Chondrocyte (in vitro differentiated cells): ENCODE measurements at places on chromosomes 1 and 21.
A peak's percentile ranks its signal among the peaks of the same experiment; 100 is the strongest.

- peak; percentile 93 for DNase-seq
Measured at GRCh38 chr1:211579440-211580302, 710 bp upstream of the SLC30A1 start.

GRCh38 chr1:15958793-15959192 lies 17.1 kb downstream of the ZBTB17 start:
- DNase-seq, result no peak

GRCh38 chr1:109248444-109248796 lies 919 bp upstream of the CELSR2 start:
- DNase-seq, result peak; percentile 57

GRCh38 chr1:84598846-84599741 lies 24.9 kb upstream of the CTBS start:
- no peak for DNase-seq

- DNase-seq, result no peak
Measured at GRCh38 chr1:40389322-40389803, 15.8 kb downstream of the SMAP2 start.

DNA sequence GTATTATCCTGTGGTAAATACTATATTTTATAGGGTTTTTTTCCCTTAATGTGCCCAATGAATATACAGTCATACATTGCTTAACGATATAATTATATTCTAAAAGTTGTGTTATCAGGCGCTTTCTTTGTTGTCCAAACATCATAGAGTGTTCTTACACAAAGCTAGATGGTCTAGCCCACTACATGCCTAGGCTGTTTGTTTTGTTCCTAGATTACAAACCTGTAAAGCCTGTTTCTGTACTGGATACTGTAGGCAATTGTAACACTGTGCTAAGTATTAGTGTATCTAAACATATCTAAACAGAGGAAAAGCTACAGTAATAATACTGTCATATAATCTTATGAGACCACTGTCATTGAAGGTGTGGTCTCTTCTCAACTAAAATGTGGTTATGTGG lies 242.6 kb upstream of the C1orf105 start:
- DNase-seq, result no peak

DNA sequence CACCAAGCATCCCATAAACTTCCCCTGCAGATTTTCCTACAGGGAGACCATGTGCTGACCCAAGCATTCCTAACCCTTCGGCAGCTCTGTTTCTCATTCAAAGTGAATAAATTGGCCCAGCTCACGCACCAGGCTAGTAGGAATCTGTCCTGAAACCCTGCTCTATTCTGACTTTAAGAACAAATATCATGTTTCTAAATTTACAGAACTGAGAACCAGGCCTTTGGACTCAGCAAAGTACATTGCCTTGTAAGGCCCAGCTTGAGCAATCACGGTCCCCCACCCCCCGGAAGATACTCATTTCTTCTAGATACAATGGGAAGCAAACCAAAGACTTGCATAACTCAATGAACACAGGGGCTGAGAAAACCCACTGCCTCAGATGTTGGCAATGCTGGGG lies 160.1 kb upstream of the NFIA start:
- no peak for DNase-seq

GRCh38 chr1:20699558-20699957 lies 18.2 kb downstream of the KIF17 start:
- no peak for DNase-seq

DNA sequence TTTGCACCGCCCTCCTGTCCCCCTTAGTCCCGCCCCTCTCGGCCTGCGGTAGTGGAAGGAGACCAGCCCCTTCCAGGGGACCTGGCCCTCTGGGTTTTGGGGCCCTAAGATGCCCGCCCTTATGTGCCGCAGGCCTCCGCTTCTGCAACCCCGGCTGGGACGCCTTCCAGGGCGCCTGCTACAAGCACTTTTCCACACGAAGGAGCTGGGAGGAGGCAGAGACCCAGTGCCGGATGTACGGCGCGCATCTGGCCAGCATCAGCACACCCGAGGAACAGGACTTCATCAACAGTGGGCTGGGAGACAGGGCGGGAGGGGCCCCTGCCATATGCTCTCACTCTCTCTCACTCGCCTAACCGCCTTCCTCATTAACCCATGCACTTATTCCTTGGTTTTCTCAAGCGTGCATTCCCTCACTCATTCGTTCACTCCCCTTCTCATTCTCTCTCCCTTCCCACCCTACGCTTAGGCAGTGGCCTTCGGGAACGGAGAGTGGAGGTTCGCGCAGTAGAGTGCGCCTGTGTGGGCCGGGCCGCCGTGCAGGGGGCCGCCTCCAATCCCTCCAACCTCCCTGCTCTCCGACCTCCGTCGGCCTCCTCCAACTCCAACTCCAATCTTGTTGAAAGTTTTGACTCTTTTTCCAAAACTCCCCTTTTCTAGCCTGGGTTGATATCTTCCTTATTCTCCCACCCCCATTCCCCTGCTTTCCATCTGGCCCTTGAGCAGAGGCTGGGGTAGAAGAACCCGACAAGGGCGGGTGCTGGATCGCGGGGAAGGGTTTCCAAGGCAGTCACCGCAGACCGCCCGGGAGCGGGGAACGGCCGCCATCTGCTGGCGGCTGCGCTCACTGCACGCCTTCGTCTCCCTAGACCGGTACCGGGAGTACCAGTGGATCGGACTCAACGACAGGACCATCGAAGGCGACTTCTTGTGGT lies 15.2 kb downstream of the BCAN start:
- no peak for DNase-seq

DNA sequence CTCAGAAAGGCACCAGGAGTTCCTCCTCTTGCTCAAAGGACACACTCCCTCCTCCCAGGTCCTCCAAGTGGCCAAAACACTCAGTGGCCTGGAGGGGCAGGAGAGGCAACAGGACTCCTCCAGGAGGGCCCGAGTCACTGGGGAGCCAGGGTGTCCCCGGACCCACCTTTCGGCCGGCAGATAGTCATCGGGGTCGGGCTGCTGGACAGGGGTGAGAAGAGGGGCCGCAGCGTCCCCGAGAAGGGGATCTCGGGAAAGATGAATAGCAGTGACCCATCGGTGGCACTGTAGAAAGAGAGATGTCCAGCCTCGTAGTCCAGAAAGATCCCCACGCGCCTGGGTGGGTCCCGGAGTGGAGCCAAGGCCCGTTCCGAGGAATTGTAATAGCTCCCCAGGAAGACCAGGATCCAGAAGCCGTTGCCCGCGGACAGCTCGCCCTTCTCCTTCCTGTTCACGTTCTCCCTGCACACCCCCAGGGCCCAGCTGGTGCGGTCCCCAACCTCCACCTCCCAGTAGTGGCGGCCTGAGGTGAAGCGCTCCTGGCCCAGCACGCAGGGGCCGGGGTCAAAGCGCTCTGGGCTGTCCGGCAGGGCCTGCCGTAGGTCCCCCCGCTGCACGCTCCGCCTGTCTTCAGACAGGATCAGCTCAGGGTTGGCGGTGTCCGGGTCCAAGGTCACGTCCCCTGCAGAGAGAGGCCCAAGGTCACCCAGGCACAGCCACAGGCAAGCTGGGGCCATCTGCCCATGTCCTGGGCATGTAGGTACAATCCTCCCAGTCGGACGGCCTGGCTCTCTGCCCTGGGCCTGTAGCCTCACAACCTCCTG lies 11.9 kb downstream of the TRIM11 start:
- DNase-seq, result peak; percentile 84

- DNase-seq, result no peak
Measured at GRCh38 chr1:56429288-56429687, 150.1 kb downstream of the PLPP3 start.

GRCh38 chr1:50109647-50110075 lies 941 bp downstream of the ELAVL4 start:
- no peak for DNase-seq

- no peak for DNase-seq
Measured at GRCh38 chr21:16974060-16974459, 538.8 kb upstream of the CXADR start.

DNA sequence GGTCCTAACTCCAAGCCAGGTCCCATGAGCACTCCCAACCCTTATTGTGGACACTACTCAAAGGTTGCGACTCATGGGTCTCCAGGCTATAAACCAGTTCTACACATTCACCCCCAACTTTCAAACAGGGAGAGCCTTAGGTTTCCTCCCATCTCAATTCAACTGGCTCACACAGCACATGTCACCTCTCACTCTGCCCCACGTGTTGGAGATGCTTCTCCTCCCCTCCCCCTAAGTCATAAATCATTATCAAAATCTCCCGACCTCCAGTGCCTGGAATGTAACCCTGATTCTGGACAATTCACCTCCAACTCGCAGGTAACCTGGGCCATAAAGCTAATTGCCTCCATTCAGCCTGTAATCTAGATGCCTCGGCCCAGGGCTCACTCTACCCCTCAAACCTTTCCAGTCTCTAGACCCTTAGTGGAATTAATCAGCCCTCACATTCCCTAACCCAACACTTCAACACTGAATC lies 595 bp downstream of the AK2 start:
- no peak for DNase-seq

DNA sequence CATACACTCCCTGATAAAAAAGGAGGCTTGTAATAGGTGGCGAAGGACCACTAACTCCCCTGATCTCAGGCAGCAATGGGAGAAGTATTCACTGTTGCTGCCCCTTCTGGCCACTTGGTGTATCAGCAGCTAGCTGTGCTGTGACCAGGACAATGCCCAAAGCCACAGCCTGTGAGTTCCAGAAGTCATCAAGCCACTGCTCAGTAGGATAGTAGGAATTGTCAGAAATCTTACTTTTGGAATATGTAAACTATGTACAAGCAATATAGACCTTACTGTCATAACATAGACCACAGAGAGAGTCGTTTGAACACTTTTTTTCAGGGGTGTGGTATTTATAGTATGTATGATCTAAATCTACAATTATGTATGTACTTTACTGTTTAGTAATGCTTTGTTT lies 248.3 kb upstream of the CAMK1G start:
- DNase-seq, result no peak

GRCh38 chr1:226519716-226520598 lies 28.6 kb upstream of the STUM start:
- DNase-seq, result no peak
